Activated naive CD8-positive, alpha-beta T cell treated with anti-CD3 and anti-CD28 coated beads, Interleukin-2, amount 10 ng/mL, durations not matched to agents 7 days and 5 days (primary cell): ENCODE measurements at places on chromosomes 6 and 20. TPM values are rescaled to one million over a fixed set of nuclear protein-coding genes. Genes with fewer than 3 reads are reported as not detected.

The GINS1 gene
- 23.7 TPM for total RNA-seq

The PYGB gene
- total RNA-seq: 29.3 TPM

DNA sequence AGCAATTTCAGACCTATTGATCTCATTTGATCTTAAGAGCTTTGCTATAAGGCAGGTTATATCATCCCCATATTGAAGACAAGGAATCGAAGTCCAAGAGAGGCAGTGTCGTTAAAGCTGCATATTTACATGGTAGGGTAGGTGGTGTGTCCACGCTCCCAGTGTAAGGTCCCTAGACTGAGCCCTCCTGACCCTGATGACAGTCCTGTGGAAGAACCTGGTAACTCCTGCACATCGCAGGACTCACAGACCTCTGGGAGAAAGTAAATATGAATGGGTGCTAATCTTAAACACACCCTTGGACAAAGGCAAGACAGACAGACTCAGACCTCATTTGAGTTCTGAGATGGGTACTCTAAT lies 602 bp upstream of the HLA-DPB1 start:
- DNase-seq: no peak

DNA sequence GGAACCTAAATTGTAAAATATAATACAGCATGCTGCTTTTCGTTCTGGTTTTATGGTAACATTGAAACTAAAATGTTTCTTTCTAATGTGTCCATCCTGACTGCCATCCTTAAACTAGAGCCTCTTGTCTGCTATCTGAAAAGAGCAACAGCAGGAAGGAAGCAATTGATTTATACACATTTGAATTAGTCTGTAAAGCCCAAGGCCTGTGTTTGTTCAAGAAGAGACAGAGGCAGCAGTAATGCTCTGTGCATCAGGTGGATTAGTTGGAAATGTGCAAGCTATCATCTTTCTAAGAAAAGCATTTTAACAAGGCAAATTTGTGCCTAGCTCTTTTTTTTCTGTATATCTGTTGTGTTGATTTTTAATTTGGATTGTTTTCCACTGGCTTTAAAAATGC lies 128.6 kb downstream of the SCAF8 start:
- DNase-seq: no peak
